ENCODE measurements at places on chromosomes 13 and 19. TPM values are rescaled to one million over a fixed set of nuclear protein-coding genes. Genes with fewer than 3 reads are reported as not detected.

NKG7 gene
- total RNA-seq = not detected

RYR1 gene
- total RNA-seq = under 0.01 TPM

P2RY11 gene
- total RNA-seq = 2.6 TPM

DPF1 gene
- 0.50 TPM for total RNA-seq

ACP4 gene
- not detected for total RNA-seq

ZNF556 gene
- under 0.01 TPM for total RNA-seq

PTPRS gene
- 136 TPM for total RNA-seq

GJB6 gene
- not detected for total RNA-seq

PDE4C gene
- total RNA-seq = 1.3 TPM

FUT1 gene
- under 0.01 TPM for total RNA-seq

BORA gene
- 4.8 TPM for total RNA-seq

OLFM4 gene
- not detected for total RNA-seq

MUC16 gene
- total RNA-seq = not detected

NECTIN2 gene
- total RNA-seq = 70.7 TPM

ZNF772 gene
- 16.9 TPM for total RNA-seq

GIPC3 gene
- under 0.01 TPM for total RNA-seq

LCP1 gene
- 0.51 TPM for total RNA-seq

LILRA6 gene
- total RNA-seq = not detected

ZNF417 gene
- total RNA-seq = 14.4 TPM

CRLF1 gene
- 2.5 TPM for total RNA-seq

VSTM2B gene
- total RNA-seq = not detected

CTU1 gene
- total RNA-seq = 6.9 TPM

PROZ gene
- not detected for total RNA-seq

KLK11 gene
- not detected for total RNA-seq

DAND5 gene
- not detected for total RNA-seq

ZNF780A gene
- total RNA-seq = 17.3 TPM

CACNG7 gene
- 0.26 TPM for total RNA-seq

SIGLEC12 gene
- total RNA-seq = not detected

LHB gene
- total RNA-seq = not detected

CLDND2 gene
- total RNA-seq = not detected

PRRG2 gene
- 0.17 TPM for total RNA-seq

ETFB gene
- 123 TPM for total RNA-seq

ZNF610 gene
- 3.3 TPM for total RNA-seq

COL4A1 gene
- 34.0 TPM for total RNA-seq

RGS9BP gene
- total RNA-seq = 0.66 TPM

HS6ST3 gene
- not detected for total RNA-seq

LRP3 gene
- total RNA-seq = 28.2 TPM

CYP4F8 gene
- total RNA-seq = not detected

ATP1A3 gene
- under 0.01 TPM for total RNA-seq

FARP1 gene
- 50.9 TPM for total RNA-seq

FFAR1 gene
- not detected for total RNA-seq

SMIM44 gene
- total RNA-seq = not detected

SLC7A1 gene
- 26.6 TPM for total RNA-seq

ZNF573 gene
- total RNA-seq = 6.2 TPM

CYP2A6 gene
- total RNA-seq = not detected

ATP4B gene
- not detected for total RNA-seq

LGALS13 gene
- total RNA-seq = not detected

APOC1 gene
- 8.0 TPM for total RNA-seq

TJP3 gene
- total RNA-seq = not detected

LRRC63 gene
- under 0.01 TPM for total RNA-seq

PLK5 gene
- total RNA-seq = not detected

CEACAM8 gene
- not detected for total RNA-seq

ZNF69 gene
- 7.1 TPM for total RNA-seq

ARHGAP45 gene
- 0.77 TPM for total RNA-seq

FAM124A gene
- 4.8 TPM for total RNA-seq

ZDHHC20 gene
- total RNA-seq = 77.8 TPM

FCAR gene
- total RNA-seq = not detected
